ENCODE measurements at places on chromosomes 4 and X.

- DNase-seq, result no peak
Measured at GRCh38 chrX:108397627-108398391, 40.4 kb downstream of the COL4A6 start.

DNA sequence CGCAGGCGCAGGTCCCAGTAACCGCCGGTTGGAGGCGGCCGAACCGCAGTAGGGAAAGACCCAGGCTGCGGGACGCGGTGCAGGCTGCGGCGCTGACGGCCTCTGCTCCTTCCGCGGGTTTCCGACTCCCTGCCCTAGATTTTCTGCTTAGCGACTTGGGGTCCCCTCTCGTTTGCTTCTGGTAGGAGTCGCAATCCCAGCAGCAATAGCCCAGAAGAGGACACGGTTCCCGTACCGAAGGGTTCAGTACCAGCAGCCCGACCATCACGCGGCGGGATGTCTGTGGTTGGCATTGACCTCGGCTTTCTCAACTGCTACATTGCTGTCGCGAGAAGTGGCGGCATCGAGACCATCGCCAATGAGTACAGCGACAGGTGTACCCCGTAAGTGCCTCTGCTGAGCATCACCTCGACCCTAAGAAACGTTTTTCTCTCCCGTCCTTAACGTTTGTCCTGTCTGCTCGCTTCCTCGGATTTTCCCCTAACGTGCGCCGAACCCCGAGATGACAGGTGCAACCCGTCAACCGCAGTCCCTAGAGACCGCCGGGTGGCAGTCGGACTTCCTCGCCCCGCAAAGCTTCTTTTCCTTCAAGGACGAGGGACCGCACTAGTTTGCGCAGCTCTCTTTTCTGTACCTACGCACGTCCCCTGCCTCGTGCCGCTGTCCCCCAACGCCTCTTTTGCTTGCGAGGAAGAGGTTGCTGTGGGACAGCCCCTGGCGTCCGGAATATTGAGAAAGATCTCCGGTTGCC is at the start of gene HSPA4L:
TSS of gene HSPA4L (plus strand) at position 48 of the 751 bp plus-strand sequence. CDS start at position 277, 229 bp downstream.
- DNase-seq, result no peak

DNA sequence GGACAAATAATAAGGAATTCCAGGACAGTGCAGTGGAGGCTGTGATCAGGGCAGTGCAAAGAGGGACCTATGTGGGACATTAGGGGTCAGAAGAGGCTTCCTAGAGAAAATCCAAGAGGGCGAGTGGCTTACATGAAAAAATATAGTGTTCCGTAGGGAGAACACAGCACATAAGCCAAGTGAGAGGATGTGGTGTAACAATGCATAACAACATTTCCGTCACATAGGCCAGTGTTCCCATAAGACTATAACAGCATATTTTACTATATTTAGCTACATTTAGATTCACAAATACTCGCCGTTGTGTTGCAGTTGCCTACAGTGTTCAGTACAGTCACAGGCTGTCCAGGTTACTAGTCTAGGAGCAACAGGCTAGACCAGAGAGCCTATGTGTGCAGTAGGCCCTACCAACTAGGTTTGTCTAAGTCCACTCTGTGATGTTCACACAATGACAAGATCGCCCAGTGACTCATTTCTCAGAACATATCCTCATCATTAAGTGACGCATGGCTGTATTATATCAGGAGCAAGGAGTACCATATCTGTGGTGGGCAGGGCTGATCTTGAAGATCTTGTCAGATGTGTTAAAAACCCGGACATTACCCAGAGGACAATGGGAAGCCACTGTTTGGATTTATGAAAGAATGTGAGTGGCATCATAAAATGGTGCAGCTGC is 74.0 kb upstream of the TBL1X start:
- no peak for DNase-seq

- DNase-seq, result no peak
Measured at GRCh38 chr4:69838977-69839376, 21.0 kb downstream of the SULT1E1 start.

GRCh38 chr4:145035494-145036136 is 62.4 kb downstream of the ANAPC10 start:
- no peak for DNase-seq

DNA sequence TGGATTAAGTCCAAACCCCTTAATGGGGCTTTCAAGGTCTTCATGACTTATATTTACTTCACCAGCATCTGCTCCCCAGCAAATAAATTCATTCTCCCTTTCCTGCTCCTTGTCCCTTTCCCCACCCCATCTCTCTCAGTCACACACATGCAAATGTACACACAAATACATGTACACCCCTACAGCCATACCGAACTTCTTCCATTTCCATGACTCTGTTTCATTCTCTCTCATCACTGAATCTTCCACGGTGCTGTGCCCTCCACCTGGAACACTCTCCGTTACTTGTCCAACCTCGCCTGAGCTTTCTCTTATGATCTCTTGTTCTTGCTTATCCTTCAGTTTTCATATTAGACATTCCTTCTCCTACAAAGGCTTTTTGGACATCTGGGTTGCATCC is 22.0 kb upstream of the RPA4 start:
- no peak for DNase-seq

- no peak for DNase-seq
Measured at GRCh38 chr4:41024556-41025491, 189.5 kb downstream of the APBB2 start.

GRCh38 chr4:152531479-152531878 is 4.4 kb downstream of the FBXW7 start:
- no peak for DNase-seq

GRCh38 chrX:134396174-134396573 is 63.8 kb upstream of the HPRT1 start:
- no peak for DNase-seq

DNA sequence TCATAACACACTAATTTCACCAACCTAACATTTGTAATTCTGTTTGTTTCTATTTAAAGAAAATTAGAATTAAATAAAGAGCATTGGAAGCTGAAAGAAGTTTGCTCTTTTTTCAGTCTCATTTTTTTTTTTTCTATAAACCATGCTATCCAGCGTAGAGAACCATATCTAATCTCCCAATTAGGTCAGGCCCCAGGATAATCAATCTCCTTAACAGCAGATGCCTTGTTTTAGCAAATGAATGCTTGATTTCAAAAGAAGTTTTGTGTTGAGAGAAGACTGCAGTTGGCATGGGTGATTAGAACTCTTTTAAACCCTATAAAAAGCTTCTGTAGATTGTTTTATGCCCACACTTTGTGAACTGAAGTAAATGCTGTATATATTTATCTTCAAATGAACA is 15.6 kb upstream of the MAD2L1 start:
- no peak for DNase-seq

- DNase-seq, result no peak
Measured at GRCh38 chr4:48575964-48576363, 85.9 kb downstream of the ZAR1 start.

- DNase-seq, result no peak
Measured at GRCh38 chrX:40474205-40474626, 106.6 kb upstream of the ATP6AP2 start.

- DNase-seq, result no peak
Measured at GRCh38 chr4:51932684-51933083, 87.5 kb downstream of the LRRC66 start.

- no peak for DNase-seq
Measured at GRCh38 chrX:37553476-37553875, 18.0 kb upstream of the LANCL3 start.

GRCh38 chr4:144648042-144648441 is 2.1 kb downstream of the HHIP start:
- no peak for DNase-seq

- DNase-seq, result no peak
Measured at GRCh38 chr4:13640149-13640940, 12.8 kb upstream of the BOD1L1 start.

GRCh38 chr4:152901205-152901604 is 34.9 kb upstream of the FHDC1 start:
- no peak for DNase-seq

Measured in cortex of kidney (tissue), 1 donor.